ENCODE measurements at places on chromosomes 6 and 20.

GRCh38 chr6:57207872-57208271, 14.2 kb downstream of the RAB23 start:
- DNase-seq = no peak

GRCh38 chr6:138085839-138086222, 21.4 kb downstream of the PERP start:
- no peak for DNase-seq

DNA sequence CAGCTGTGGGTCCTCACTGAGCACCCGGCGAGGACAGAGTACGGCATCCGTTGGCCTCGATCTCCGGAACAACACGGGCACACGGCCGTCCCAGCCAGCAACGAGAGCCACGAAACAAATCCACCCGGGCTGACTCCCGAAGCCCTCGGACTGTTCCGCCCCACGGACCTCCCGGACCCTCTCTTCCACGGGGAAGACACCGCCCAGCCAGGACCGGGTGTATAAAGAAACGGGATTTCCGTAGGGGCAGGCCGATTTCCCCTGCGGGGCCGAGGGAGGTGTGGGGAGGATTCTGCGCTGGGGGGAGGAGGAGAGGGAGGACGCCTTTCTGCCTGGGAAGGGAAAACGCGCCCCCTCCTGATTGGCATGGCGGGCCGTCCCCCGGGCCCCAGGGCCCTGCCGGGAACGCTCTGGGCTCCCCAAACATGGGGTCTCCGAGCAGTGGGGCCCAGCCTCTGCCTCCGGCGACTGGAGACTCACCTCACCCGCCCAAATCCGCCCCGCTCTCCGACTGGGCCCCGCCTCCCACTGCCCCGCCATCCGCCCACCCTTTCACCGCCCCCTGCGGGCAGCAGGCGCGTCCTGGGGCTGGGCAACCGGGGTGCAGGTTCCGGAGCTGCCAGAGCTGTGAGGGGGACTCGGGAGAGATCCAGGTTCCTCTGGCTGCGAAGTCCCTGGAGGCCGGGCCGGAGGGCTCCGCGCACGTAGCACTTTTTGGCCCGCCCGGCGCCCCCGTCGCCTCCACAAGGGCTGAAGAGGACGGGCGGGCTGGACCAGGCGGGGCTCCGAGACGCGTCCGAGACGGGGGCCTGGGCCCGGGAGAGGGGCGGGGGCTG, 679 bp upstream of the PPDPF start:
- DNase-seq = peak; percentile 35

GRCh38 chr6:136647363-136647852, 97.2 kb upstream of the MAP7 start:
- peak; percentile 14 for DNase-seq

DNA sequence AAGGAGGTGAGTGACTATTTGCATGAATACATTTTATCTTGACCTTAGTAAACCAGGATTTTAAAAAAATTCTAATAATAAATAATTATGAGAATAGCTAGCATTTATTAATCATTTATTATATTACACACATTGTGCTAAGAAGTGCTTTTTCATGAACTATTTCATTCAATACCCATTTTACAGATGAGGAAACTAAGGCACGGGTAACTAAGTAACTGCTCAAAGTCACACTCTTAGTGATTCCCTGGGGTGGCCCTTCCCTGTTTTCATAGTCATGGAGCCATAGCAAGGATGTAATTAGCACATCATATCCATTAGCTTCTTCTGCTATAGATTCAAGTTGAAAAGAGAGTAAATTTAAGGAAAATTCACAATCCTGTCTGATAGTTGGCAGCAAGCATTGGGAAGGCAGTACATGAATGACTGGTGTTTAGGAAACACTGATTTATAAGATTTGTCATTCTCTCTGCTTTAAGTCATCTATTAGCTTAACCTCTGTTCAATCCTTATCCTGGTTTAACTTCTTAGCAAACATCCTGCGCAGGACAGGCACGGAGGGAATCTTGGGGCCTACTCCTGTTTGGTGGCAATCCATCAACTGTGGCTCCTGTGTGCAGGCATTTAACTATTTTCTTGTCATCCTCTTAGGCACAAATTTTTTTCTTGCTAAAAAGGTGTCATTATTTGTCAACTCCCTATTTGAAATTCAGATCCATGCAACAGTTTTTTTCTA, 68.3 kb downstream of the RIN2 start:
- no peak for DNase-seq
